ENCODE measurements at places on chromosomes 7 and 10.

- DNase-seq = no peak
These were observed 43.7 kb downstream of the PPP1R3C start for GRCh38 chr10:91589015-91589657.

DNA sequence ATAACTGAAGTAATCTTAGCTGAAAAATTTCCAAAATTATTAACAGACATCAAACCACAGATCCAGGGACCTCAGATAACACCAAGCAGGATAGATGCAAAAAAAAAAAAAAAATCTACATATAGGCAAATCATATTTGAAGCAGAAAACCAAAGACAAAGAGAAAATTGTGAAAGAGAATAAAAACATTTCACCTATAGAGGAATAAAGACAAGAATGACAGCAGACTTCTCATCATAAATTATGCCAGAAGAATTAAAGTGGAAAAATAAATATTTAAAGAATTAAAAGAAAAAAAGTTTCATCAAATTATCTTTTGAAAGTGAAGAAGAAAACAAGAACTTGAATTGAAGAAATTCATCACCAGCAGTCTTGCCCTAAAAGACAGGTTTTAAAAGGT is 467.5 kb downstream of the GPAM start:
- no peak for DNase-seq

DNA sequence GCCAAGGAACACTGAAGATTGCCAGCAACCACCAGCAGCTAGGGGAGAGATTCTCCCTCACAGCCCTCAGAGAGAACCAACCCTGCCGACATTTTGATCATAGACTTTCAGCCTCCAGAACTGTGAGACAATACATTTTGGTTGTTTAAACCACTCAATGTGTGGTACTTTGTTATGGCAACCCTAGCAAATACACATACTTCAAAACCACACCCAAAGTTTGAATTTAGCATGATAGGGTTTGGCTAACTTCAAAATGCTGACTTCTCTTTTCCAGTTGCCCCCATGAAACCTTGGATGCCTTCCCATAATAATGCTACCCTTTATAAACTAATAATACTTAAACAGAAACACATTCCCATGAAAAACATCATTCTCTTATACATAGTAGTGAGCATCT is 149.8 kb downstream of the DGKI start:
- DNase-seq = no peak

- DNase-seq = no peak
These were observed 54.9 kb downstream of the MET start for GRCh38 chr7:116726713-116727431.

- no peak for DNase-seq
These were observed 11.3 kb upstream of the TSPAN15 start for GRCh38 chr10:69439813-69440506.

- no peak for DNase-seq
These were observed 55.5 kb downstream of the VWA2 start for GRCh38 chr10:114294549-114294948.

DNA sequence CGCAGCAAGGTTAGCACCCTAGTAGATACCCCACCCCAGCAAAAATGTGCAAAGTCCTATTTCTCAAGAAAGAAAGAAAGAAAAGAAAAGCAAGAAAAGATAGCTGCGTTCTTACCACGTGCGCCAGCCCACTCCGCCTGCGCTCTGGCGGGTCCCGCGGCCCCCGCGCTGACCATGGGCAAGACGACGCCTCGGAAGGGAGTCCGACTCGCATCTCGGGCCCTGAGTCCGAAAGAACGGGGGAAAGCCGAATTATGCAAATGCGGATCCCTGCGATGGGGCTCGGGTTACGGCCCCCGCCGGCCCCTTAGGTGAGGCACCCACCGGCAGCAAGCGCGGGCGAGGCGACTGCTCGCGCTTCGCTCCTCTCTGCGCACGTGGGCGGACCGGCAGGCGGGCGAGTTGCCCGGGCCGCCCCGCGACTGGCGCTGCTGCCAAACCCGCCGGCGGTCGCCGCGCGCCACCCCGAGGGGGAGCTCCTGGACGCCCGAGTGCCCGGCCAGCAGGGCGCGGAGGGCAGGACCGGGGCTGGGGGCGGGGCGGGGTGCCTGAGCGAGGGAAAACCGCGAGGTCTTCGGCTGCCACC is 2.4 kb upstream of the EGR2 start:
- no peak for DNase-seq

DNA sequence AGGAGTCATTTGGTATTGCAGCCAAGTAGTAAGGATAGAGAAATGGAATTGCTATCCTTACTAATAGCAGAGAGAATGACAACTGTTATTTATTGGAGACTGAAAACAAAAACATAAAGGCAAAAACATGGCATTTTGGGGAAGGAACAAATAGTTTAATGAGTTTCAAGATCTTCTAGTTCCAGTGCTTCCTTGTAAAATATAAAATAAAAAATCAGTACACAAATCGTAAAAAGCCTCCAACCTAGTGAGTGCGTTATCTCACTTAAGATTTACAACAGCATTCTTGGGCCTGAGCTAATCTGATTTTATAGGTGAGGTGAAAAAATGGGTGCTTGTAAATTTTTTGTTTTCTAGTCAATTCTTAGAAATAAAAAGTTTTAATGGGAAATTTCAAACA is 3.3 kb downstream of the RBM33 start:
- peak; percentile 19 for DNase-seq

GRCh38 chr7:158648787-158649186 is 55.8 kb downstream of the NCAPG2 start:
- no peak for DNase-seq

All from LoVo (cell line).